ENCODE measurements at places on chromosomes 5 and 9. TPM values are rescaled to one million over a fixed set of nuclear protein-coding genes. Genes with fewer than 3 reads are reported as not detected.

DNA sequence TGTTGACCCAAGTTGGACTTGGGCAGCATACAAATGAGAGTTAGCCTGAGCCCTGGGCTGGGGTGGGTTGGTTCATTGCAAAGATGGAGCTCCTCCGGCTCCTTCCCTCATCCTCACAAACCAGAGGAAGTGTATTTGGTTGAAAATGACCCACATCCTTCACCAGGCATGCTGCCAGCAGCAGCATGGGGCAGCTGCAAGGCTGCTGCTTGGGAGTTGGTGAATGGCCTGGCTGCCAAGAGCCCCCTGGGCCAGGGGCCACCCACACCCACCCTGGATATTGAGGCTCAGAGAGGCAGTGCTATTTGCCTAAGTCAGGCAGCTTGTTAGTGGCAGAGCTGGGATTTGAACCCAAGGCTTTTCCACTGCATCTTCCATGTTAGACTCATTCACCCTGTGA is 29.5 kb downstream of the PPARGC1B start:
- no peak for DNase-seq

DNA sequence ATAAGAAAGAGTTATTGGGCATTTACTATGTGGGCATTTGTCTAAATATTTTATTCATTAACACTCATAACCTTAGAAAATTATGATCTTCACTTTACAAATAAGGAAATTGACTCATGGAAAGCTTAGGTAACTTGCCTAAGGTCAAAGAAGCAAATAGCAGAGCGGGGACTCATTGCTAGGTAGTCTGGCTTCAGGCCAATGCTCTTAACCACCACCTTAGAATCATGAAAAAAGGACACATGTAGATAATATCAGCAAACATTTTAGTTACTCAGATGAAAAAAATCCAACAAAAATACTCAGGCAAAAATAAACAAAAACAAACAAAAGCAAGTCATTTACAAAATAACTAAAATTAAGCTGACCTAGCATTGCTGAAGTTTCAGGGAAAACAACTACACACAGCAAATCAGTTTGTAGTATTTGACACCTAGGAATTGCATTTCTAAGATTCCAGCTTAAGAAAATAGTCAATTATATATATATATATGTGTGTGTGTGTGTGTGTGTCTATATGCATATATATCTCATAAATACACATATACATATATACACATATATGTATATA is 166.0 kb downstream of the HMHB1 start:
- no peak for DNase-seq

DNA sequence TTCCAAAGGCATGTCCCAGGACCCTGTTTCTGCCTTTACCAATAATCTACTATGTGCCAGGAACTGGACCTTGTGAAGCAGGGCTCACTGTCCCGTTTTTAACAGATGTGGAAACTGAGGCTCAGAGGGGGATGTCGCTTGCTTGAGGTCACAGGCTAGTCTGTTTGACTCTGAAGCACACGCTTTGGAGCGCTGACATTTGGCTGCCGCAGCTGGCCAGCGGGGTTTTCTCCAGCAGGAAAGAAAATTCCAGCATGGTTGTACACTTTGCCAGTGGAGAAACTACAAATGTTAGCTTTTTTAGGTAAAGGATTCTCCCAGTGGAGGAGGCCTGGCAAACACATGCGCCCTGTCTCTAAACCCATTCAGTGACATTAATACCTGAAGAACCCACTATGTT is 50.5 kb downstream of the SH3PXD2B start:
- DNase-seq: no peak

GRCh38 chr9:87516926-87517290 is 19.2 kb downstream of the DAPK1 start:
- DNase-seq: no peak

DNA sequence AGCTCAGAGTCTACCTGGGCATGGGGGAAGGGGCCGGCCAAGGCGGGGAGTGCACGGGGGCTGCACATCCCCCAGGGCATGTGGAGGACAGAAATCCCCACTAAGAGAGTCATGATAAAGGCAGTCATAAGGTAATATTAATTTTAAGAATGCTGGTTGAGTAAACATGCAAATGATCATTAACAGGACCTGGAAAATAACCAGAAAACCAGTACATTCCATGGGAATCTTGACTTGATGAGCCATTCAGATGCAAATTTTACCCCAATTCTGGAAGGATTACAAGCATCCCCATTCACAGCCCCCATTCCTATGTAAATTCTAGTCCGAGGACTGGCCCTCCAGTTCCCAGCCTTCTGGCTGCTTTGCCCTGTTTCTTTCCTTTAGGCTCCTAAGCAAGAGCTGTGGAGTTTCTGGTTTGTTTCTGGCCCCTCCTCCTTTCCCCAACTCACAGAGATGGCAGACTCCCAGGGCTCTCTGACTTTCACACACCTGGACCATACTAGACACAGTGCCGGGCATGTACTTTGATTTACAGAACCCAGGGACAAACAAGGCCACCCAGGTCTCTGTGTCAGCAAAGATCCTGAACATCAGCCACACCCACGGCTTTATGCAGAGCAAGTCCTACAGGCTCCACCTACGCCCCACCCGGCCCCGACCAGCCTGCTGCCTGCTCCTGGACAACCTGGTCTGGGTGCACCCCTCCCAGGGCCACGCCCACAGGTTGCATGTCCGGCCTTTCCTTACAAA is 62.7 kb downstream of the SEMA4D start:
- no peak for DNase-seq

DNA sequence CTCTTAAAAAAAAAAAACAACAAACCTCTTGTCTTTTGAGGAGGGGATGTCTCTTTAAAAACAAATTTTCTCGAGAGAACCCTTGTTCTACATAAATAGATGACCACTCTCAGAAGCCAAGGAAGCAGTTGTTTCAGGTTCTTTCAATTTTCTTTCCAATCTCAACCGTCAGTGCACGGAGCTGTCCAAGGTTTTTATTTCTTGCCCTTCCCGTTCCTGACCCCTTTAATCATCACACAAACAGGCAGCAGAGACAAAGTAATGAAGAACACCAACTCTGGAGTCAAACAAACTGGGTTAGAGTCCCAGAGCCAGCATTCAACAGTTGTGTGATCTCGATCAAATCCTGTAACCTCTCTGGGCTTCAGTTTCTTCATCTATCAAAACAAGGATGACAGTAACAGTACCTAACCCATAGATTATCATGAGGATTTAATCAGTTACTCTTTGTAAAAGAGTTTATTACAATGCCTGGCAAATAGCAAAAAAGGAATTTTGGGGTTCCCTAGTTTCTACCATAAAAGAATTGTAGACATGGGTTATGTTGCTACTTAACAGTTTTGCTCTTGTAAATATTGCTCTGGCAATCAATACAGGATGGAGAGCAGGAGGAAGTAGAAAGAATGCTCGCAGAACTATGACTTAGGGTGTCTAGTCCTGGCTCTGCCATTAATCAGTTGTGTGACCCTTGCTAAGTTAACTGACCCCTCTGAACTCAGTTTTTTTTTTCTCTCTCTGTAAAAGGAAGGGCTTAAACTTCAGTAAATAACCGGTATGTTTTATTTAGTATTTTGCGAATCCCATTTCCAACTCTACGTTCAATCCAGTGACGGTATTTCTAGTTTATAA is 1.0 kb upstream of the NIM1K start:
- no peak for DNase-seq

GRCh38 chr5:77635067-77635916 is 3.2 kb downstream of the OTP start:
- no peak for DNase-seq

- DNase-seq: no peak
Observed at GRCh38 chr5:148248894-148249293, 10.6 kb downstream of the MARCOL start.

DNA sequence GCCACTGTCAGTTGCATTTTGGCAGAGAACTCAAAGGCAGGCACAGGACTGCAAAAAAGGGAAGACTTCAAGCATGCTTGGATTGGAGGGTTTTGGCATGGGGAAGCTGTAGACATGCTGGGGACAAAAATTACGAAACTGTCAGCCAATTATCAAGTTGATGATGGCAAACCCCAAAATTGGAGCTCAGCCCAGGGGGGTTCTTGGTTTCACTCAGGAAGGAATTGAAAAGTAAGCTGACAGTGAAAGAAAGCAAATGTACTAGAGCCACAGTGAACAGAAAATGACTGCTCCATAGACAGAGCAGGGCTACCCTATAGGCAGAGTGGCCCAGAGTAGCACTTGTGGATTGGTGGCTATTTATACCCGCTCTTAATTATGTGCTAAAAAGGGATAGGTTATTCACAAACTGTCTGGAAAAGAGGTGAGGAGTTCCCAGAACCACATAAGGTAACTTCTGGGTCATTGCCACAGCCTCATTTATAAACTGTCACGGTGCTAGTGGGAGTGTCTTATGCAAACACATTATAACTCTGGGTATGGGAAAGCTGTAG is 14.6 kb upstream of the CFAP95 start:
- no peak for DNase-seq

GRCh38 chr9:33128570-33128969 is 38.6 kb downstream of the B4GALT1 start:
- DNase-seq: no peak

DNA sequence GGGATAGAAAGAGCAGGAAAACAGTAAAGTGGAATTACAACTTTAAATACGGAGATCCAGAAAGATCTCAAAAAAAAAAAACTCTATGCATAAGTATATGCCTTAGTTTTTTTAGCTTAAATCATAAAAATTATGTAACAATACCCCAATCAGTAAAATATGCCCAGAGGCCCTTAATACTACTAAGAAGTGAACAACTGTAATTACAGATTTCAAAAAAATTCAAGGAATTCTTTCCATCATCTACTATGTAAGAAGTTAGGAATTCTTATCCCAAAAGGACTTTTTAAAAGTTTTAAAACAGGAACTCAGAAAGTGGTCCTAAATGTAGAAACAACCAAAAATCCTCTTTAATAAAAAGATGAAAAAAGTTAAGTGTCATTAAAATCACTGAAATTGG is 111.3 kb downstream of the SSBP2 start:
- DNase-seq: no peak

Gene SLC25A2
- total RNA-seq: 0.72 TPM

Gene MGAT1
- 57.1 TPM for total RNA-seq

Gene BNC2
- 4.5 TPM for total RNA-seq

Gene TLX3
- 0.52 TPM for total RNA-seq

Gene PCDHGB3
- 0.71 TPM for total RNA-seq

Measured in neural crest cell (in vitro differentiated cells).